ENCODE measurements at places on chromosomes 11 and 22. TPM values are rescaled to one million over a fixed set of nuclear protein-coding genes. Genes with fewer than 3 reads are reported as not detected.
A peak's percentile ranks its signal among the peaks of the same experiment; 100 is the strongest.

GRCh38 chr11:73265853-73266645, 6.1 kb upstream of the P2RY6 start:
- H3K36me3 ChIP-seq: no peaks in the 10 kb centered on the region
- DNase-seq: no peak
- no peaks in the 10 kb centered on the region for H3K4me1 ChIP-seq
- H3K4me3 ChIP-seq: no peak overlapping the region
- no peak overlapping the region for H3K27ac ChIP-seq

TRIM51 gene
- not detected for total RNA-seq

DNA sequence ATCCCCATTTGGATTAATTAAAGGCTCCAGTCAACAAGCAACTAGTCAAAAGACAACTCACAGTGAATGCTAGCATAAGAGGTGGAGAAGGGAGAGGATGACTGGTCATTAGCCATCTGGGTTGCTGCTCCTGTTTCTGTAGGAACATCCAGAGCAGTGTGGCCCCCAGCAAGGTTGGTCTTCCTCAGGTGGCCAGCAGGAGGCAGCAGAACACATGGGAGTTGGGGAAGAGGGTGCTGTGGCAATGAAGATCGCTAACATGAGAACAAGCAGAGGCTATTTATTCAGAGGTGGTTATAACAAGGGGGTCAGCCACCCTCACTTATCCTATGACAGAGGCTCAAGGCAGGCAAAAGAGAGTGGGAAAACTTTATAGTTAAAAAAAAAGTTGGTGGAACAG, 21.3 kb downstream of the IZUMO1R start:
- no peak for DNase-seq
- no peaks in the 10 kb centered on the region for H3K27me3 ChIP-seq
- H3K27ac ChIP-seq: no peak overlapping the region
- no peak overlapping the region for H3K4me3 ChIP-seq
- no peaks in the 10 kb centered on the region for H3K36me3 ChIP-seq

- no peak overlapping the region for H3K27ac ChIP-seq
- no peaks in the 10 kb centered on the region for H3K36me3 ChIP-seq
- H3K27me3 ChIP-seq: no peaks in the 10 kb centered on the region
- no peak overlapping the region for H3K4me3 ChIP-seq
- DNase-seq: no peak
- H3K4me1 ChIP-seq: no peaks in the 10 kb centered on the region
Measured at GRCh38 chr11:101442936-101443521, 140.8 kb downstream of the TRPC6 start.

- no peak overlapping the region for H3K4me3 ChIP-seq
- peaks cover 10% of the 10 kb centered on the region for H3K4me1 ChIP-seq
- DNase-seq: no peak
- peaks cover 48% of the 10 kb centered on the region for H3K27me3 ChIP-seq
Measured at GRCh38 chr11:58905721-58906547, 33.4 kb upstream of the GLYATL1 start.

C11orf91 gene
- total RNA-seq: not detected

CUL5 gene
- total RNA-seq: 28.6 TPM

DNA sequence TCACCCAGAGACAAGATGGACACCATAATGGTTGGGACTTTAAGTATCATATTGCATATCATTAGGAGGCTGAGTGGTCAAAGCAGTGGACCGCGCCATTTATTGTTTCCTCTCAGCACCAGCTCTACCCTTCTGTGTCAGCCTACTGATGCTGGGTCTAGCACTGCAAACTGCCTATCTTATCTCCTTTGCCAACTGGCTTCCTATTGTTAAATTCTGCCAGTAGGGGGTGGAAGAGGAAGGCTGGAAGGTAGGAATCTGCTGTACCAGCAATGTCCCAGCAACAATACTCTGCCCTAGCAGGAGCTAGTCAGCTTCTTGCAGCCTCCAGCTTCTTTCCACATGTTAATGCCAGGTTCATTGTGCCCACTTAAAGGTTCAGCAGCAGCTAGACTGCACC, 367.1 kb upstream of the PDGFD start:
- H3K4me3 ChIP-seq: no peak overlapping the region
- no peak for DNase-seq
- no peaks in the 10 kb centered on the region for H3K4me1 ChIP-seq
- no peak overlapping the region for H3K27ac ChIP-seq

DNA sequence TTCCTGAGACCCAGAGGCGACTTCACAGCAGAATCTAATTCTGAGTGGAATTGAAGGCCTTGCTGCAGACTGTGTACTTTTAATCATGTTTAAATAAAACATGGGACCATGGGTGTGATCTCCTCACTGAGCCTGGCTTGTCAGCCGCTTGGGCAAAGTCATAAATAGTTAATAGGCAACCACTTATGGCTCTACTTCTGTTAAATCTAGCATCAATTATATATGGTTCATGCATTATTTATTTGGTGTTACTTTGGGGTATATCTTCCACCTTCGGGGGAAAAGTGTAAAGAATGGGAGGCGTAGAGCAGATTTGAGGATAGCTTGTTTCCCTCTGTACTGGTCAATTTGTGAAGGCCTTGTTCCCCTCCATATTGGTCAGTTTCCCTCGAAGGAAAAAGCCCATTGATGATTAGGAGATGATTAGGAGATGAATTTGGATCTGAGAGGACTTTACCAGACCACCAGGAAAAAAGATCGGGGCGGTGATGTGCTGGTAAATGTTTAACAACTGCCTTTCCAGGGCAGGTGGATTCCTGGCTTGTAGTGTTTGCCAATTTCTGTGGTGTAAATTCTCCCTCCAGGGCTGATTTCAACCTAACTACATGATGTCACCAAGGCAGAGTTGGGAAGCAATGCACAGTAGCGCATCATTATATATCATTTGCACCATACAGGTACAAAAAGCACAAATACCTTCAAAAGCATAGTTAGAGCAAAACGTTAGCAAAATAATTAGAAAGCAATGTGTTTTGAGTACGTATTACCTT, 204.1 kb upstream of the SEZ6L start:
- H3K4me3 ChIP-seq: no peak overlapping the region
- no peaks in the 10 kb centered on the region for H3K27me3 ChIP-seq
- no peak for DNase-seq
- no peak overlapping the region for H3K27ac ChIP-seq
- peaks cover 5% of the 10 kb centered on the region for H3K4me1 ChIP-seq

SH3BP1 gene
- total RNA-seq: 21.3 TPM

IFITM10 gene
- 0.14 TPM for total RNA-seq

- H3K4me3 ChIP-seq: no peak overlapping the region
- no peaks in the 10 kb centered on the region for H3K36me3 ChIP-seq
- H3K4me1 ChIP-seq: peaks cover 3% of the 10 kb centered on the region
- no peak for DNase-seq
- H3K27ac ChIP-seq: peak overlapping the region; percentile 52
Measured at GRCh38 chr11:10823152-10823579, 14.4 kb upstream of the EIF4G2 start.

ZC3H12C gene
- 3.0 TPM for total RNA-seq

DNA sequence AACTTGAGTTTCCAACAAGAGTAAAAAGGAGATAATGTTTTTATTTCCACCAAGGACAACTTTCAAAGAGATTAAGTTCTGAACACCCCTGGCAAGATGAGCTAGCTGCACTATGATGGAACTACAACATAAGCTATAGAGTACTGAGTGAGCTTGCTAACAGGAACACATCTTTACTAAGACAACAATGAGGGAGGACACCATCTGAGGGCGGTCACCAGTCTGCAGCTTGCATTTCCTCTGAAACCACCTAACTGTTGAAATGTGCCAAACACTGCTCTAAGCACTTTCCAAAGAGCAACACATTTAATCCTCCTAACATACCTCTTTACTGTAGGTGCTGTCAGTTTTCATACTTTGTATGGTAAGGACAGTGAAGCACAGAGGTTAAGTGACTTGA, 68.4 kb downstream of the TCF20 start:
- H3K27me3 ChIP-seq: no peaks in the 10 kb centered on the region
- H3K4me3 ChIP-seq: no peak overlapping the region
- H3K27ac ChIP-seq: no peak overlapping the region
- peaks cover 16% of the 10 kb centered on the region for H3K36me3 ChIP-seq
- H3K4me1 ChIP-seq: peaks cover 6% of the 10 kb centered on the region

- H3K4me1 ChIP-seq: peaks cover 4% of the 10 kb centered on the region
- H3K27me3 ChIP-seq: no peaks in the 10 kb centered on the region
- no peak for DNase-seq
- peaks cover 95% of the 10 kb centered on the region for H3K36me3 ChIP-seq
- no peak overlapping the region for H3K27ac ChIP-seq
Measured at GRCh38 chr11:65630215-65630614, 7.7 kb upstream of the SIPA1 start.

DNA sequence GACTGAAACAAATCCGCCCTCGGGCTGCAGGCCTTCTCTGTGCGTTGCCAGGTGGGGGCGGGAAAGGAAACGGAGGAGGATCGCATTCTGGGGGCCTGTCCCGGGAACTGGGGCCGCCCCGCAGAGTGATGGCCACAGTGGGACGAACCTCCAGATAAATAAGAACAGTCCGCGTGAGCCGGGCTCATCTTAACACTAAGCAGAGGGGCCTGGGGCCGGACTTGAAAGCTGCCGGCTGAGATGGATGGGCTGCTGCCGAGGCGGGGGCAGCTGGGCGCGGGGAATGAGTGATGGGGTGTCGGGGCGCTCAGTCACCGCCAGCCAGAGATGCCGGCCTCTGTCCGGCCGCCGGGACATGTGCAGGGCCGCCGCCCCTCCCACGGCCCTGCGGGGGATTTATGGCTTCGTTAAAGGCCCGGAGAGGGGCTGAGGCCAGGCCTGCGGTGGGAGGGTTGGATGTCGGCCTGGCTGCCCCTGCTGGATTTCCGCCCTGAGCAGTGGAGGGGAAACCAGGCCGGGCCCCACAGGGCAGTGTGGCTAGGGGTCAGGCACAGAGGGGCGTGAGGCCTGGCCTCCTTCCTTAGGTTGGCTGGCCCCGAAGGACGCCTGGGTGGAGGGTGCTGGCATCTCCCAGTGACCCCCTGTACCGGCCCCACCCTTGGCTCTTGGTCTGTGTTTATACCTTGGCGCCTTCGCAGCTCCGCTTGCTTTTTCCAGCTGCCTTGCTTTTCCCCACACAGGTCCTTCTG, 45.3 kb upstream of the CD82 start:
- no peak overlapping the region for H3K4me3 ChIP-seq
- no peak for DNase-seq
- H3K27me3 ChIP-seq: peaks cover 4% of the 10 kb centered on the region
- H3K36me3 ChIP-seq: no peaks in the 10 kb centered on the region

- no peaks in the 10 kb centered on the region for H3K27me3 ChIP-seq
- no peaks in the 10 kb centered on the region for H3K4me1 ChIP-seq
- H3K36me3 ChIP-seq: no peaks in the 10 kb centered on the region
- H3K27ac ChIP-seq: no peak overlapping the region
Measured at GRCh38 chr11:100671471-100671870, 15.6 kb upstream of the ARHGAP42 start.

- H3K4me3 ChIP-seq: no peak overlapping the region
- no peaks in the 10 kb centered on the region for H3K4me1 ChIP-seq
- no peak overlapping the region for H3K27ac ChIP-seq
- H3K27me3 ChIP-seq: no peaks in the 10 kb centered on the region
- H3K36me3 ChIP-seq: no peaks in the 10 kb centered on the region
Measured at GRCh38 chr11:36015799-36016198, 71.9 kb downstream of the LDLRAD3 start.

ME3 gene
- total RNA-seq: 10.1 TPM

TBX10 gene
- 0.05 TPM for total RNA-seq

GRCh38 chr11:107825875-107826274, 32.7 kb downstream of the SLC35F2 start:
- no peak overlapping the region for H3K4me3 ChIP-seq
- no peaks in the 10 kb centered on the region for H3K4me1 ChIP-seq

DNA sequence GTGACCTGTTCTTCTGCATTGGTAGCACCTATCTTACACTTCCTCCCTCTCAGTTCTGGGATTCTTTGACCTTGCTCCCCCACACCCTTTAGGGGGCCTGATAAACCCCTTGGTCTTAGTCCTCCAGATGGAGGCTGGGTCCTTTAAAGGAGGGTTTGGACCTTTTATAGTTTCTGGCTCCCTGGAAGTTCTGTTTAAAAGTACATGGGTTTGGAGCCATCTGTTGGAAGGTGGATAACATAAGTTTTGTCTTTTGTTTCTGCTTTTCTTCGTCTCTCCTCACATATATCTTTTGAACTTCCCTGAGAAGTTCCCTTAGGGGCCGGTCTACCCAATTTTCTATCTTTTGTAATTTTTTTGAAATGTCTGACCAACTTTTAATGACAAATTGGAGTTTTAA, 17.9 kb upstream of the HYLS1 start:
- no peak overlapping the region for H3K27ac ChIP-seq
- DNase-seq: no peak
- no peak overlapping the region for H3K4me3 ChIP-seq

GRCh38 chr11:45455536-45455935, 169.4 kb upstream of the SYT13 start:
- no peaks in the 10 kb centered on the region for H3K27me3 ChIP-seq
- no peak overlapping the region for H3K4me3 ChIP-seq
- H3K4me1 ChIP-seq: no peaks in the 10 kb centered on the region
- no peak for DNase-seq
- no peak overlapping the region for H3K27ac ChIP-seq

DNA sequence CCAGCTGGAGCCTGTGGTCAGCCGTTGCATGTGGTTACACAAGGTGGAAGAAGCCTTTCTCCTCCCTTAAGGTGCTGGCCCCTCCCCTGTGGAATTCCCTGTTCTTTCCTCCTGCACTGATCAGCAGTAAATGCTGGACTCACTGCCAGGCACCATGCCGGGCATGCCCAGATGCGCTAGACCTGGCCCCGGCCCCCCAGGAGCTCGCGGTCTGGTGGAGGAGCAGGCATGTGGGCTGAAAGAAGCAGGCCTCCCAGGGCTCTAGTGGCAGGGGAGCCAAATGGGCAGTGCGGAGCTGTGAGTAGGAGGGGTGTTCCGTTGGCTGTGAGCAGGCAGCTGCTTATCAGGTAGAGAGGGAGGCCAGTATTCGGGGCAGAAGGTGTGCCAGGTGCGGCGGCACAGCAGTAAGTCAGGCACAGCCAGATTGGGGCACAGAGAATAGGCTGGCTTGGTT, 10.2 kb downstream of the DGKZ start:
- no peak for DNase-seq

LYVE1 gene
- total RNA-seq: 4.1 TPM

BTG4 gene
- total RNA-seq: 0.05 TPM

DGCR8 gene
- total RNA-seq: 20.3 TPM

CASP5 gene
- total RNA-seq: 0.33 TPM

GRCh38 chr11:79600711-79601110, 159.9 kb upstream of the TENM4 start:
- no peaks in the 10 kb centered on the region for H3K36me3 ChIP-seq
- no peaks in the 10 kb centered on the region for H3K4me1 ChIP-seq
- H3K27ac ChIP-seq: no peak overlapping the region
- no peak overlapping the region for H3K4me3 ChIP-seq
- no peaks in the 10 kb centered on the region for H3K27me3 ChIP-seq
